Activated T-cell treated with anti-CD3 and anti-CD28 coated beads, Interleukin-2, amount 50 U/mL, for 4 hours (primary cell): ENCODE measurements at places on chromosomes 3 and 15. TPM values are rescaled to one million over a fixed set of nuclear protein-coding genes. Genes with fewer than 3 reads are reported as not detected.

GRCh38 chr3:55823001-55823400 is 335.9 kb upstream of the WNT5A start:
- no peak for DNase-seq

GRCh38 chr3:186090901-186091300 is 18.0 kb downstream of the ETV5 start:
- no peak for DNase-seq

DNA sequence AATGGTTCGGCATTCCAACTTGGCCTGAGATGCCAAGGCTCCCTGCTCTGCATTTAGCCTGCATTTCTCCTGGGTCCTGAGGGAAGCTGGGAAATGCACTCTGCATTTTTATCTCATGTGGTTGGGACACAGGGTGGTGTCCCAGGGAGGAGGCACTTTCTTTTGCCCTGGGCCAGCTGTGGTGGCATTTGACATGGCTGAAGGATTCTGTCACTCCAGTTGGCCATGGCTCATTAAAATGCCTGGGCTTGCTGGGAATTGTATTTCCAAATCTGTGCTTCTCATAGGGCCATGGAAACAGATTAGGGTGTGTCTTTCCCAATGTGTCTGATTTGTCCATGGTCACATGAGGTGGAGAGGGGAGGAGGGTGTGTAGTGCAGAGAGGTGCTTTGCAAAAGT is 128.3 kb upstream of the RGMA start:
- DNase-seq = no peak

DNA sequence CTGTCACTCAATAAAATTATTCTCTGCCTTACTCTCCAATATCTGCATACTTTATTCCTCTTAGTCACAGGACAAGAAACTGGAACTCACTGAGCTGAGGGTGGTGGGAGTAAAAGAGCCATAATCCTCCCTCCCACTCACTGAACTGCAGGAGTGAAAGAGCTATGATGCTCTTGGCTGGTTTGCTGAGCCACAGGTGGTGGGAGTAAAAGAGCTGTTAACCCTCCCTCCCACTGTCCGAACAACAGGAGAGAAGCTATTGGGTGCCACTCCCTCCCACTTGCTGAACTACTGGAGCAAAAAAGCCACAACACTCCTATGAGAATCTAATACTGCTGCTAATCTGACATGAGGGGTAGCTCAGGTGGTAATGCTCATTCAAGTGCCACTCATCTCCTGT is 391.0 kb downstream of the NSUN3 start:
- no peak for DNase-seq

DNA sequence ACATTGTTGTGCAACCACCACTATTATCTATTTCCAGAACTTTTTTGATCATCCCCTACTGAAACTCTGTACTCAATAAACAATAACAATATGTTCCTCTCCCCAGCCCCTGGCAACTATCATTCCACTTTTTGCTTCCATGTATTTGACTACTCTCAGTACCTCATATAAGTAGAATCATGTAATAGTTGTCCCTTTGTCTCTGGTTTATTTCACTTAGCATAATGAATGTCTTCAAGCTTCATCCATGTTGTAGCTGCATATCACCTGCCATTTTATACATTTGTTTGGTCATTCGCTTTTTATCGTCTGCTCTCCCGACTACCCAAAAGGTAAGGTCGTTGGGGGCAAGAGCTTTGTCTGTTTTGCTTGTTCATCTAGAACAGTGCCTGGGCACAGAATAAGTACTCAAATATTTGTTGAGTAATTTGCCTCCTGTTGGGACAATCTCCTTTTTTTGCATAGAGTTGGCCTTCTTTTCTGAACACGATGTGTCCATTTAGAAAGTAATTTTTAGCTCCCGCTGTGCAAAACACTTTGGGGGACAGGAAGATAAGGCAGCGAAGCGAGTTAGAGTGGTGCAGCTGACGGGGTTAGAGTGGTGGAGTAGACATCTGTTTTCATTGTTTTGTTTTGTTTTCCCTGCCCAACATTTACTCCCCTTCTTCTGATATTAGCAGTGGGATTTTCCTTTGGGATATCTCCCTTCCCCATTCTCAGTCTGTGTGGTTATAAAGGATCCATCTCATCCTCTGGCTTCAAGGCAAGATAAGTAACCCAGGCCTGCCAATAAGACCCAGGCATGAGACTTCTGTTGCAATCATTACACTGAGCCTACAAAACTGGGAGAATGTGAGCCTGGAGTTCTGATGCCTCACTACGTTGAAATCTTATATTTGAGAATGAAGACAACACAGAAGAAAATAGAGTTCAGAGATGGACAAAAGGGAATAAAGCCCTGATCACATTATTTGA is 83.4 kb upstream of the RNU6-1 start:
- no peak for DNase-seq

- DNase-seq = no peak
Observed at GRCh38 chr3:156341332-156341731, 213.6 kb downstream of the SSR3 start.

DNA sequence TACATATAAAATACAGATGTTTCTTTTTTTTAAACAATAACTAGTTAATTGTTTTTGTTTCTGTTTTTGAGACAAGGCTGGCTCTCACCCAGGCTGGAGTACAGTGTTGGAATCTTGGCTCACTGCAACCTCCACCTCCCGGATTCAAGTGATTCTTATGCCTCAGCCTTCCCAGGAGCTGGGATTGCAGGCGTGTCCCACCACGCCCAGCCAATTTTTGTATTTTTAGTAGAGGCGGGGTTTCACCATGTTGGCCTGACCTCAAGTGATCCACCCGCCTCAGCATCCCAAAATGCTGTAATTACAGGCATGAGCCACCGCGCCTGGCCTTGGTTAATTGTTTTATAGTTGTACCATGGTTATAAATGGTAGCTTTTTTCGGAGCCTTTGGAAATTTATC is 72.3 kb downstream of the PIAS1 start:
- DNase-seq = no peak

DNA sequence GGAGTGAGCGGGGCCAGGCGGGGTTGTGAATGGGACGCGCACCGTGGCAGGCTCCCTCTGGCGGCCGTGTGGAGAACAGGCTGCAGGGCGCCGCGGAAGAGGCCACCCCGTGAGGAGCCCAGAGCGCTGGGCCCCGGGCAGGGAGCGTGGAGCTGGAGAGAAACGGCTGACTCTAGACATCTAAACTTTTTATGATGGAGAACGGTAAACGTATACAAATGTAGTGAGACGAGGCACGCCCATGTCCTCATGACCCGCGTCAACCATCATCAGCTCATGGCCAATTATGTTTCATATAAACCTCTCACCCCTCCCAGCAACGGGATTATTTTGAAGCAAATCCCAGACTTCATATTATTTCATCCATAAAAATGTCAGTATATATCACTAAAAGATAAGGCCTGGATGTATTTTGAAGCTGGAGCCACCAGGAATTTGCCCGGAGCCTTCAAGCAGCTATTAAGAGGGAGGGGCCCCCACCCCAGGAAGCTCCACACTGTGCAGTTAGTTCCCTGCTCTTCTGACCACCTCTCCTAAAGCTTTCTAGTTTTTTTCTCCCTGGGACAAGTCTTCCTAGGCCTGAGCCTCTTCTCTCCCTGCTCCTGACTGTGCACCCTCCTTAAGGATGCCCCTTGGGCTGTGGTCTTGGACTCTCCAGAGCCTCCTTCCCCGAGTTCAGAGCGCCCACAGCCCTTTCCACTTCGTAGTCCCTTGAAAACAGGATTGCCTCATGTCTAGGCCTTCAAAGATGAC is 149.5 kb downstream of the SMAD6 start:
- peak; percentile 60 for DNase-seq

DNA sequence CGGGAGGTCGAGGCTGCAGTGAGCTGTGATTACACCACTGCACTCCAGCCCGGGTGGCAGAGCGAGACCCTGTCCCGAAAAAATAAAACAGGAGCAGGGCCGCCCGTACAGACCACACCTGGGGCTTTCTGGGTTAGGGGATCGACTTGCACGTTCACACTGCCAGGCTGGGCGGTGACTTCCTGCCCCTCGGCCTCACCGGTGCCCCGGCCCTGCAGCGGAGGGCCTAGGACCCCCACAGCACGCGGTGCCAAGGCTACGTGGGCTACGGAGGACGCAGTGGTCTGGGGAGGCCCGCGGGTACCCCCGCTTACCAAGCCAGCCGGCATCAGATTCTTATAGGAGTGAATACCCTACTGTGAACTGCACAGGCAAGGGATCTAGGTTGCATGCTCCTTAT is 11.6 kb upstream of the TTC14 start:
- DNase-seq = no peak

- DNase-seq = no peak
Observed at GRCh38 chr15:23687143-23687470, at the start of gene NDN. NDN (minus strand) TSS chr15:23687305; CDS start chr15:23687217, 88 bp downstream.

The HYKK gene
- total RNA-seq = 0.58 TPM
